RPMI7951 (cell line): ENCODE measurements at places on chromosomes 6 and 20. TPM values are rescaled to one million over a fixed set of nuclear protein-coding genes. Genes with fewer than 3 reads are reported as not detected.

Gene ID4
- 0.10 and 0.24 TPM in 2 replicates for total RNA-seq

Gene BTN1A1
- not detected in 2 replicates for total RNA-seq

Gene HTR1E
- total RNA-seq: not detected in 2 replicates

Gene LRRC73
- 0.10 and 0.60 TPM in 2 replicates for total RNA-seq

Gene PRL
- total RNA-seq: not detected in 2 replicates

Gene RNF8
- total RNA-seq: 18.0 and 25.5 TPM in 2 replicates

Gene NDUFAF5
- total RNA-seq: 34.1 and 35.0 TPM in 2 replicates

Gene MYB
- 0.12 TPM in 1 of 2 replicates, not detected in the other for total RNA-seq
